ENCODE measurements at places on chromosomes 13 and 19.

GRCh38 chr13:22162889-22163288, 492.0 kb downstream of the FGF9 start:
- no peak for DNase-seq

DNA sequence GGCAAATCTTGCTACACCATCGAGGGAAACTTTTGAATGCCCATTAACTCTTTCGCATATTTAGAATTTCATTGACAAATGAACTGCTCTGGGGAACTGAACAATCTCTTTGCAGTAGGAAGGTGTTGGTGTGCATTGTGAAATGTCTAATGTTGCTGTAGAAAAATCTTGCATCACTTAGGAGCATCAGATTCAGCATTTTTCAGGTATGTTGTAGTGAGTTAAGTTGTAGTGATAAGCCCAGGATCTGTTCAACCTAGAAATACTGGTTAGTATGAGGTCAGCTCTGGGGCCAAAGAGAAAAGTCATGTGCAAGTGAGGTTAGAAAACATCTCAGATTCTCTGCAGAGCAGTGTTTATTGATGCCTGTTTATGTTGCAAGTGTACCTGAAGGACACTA, 4.1 kb downstream of the FRY start:
- no peak for DNase-seq

- DNase-seq: no peak
Observed at GRCh38 chr13:44921931-44922758, 67.1 kb downstream of the NUFIP1 start.

GRCh38 chr13:51324714-51325420, 14.6 kb upstream of the SERPINE3 start:
- DNase-seq: no peak

DNA sequence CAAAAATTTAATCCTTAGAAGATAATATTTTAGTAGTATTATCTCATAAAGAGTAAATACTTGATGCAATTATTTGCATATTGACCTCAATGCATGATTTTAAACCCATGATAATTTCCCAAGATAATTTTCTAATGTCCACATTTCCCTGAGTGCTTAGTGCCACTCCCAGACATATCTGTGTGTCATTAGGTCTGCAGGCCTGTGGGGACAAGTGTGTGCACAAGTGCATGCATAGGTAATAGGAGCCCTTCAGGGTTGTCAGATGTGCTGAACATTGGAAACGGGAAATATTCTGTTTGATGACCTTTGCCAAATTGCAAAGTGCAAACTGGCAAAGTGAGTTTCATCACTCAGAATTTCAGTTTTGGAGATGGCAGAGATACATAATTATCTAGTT, 369.9 kb downstream of the KLF5 start:
- no peak for DNase-seq

DNA sequence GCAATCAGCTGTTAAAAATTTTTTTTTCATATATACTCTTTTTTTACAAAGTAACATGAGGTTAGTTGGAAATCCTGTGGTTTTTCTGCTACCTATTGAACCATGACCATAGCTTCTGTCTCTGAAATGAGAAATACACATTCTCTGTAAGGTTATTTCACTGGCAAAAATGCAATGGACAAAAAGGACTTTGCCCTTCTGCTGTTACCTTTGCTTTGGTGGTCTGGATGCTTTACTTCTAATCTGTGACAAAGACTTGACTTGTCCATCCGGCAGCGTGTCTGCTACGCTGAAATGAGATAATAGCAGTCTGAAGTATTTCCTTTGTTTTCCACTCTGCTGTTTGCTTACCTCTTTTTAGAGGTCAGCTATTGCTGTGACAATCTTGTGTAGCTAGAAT, 412.8 kb downstream of the SLITRK6 start:
- DNase-seq: no peak

- DNase-seq: no peak
Observed at GRCh38 chr13:114102131-114102520, 30.3 kb downstream of the RASA3 start.

GRCh38 chr19:50875795-50876422, 2.7 kb downstream of the KLK2 start:
- DNase-seq: no peak

- no peak for DNase-seq
Observed at GRCh38 chr13:51501592-51502152, 48.8 kb upstream of the INTS6 start.

DNA sequence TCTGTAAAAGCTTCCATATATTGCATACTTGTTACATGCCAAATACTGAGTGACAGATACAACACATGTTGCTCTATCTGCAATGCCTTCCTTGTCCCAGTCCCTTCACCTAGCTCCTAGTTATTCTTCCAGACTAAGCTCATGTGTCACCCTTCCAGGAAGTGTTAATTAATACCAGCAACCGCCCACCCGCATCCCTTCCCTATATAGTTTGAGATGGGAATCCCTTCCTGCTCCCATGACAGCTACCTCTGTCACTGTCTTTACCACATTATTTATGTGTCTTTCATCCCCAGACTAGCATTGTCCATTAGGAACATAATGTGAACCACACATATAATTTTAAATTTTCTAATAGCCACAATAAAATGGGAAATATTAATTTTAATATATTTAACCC, 49.5 kb upstream of the FRY start:
- DNase-seq: no peak

- no peak for DNase-seq
Observed at GRCh38 chr13:103195762-103196161, 129.5 kb upstream of the SLC10A2 start.
